Activated gamma-delta T cell (primary cell): ENCODE measurements at places on chromosomes 7 and 10.
A peak's percentile ranks its signal among the peaks of the same experiment; 100 is the strongest.

- no peak for DNase-seq
Measured at GRCh38 chr7:138665669-138666140, 35.5 kb downstream of the SVOPL start.

- no peak for DNase-seq
Measured at GRCh38 chr10:88388324-88388723, 194.8 kb downstream of the RNLS start.

GRCh38 chr7:69577221-69577620, 21.1 kb upstream of the AUTS2 start:
- DNase-seq, result no peak

GRCh38 chr7:45606050-45606449, 31.9 kb downstream of the ADCY1 start:
- DNase-seq, result no peak

DNA sequence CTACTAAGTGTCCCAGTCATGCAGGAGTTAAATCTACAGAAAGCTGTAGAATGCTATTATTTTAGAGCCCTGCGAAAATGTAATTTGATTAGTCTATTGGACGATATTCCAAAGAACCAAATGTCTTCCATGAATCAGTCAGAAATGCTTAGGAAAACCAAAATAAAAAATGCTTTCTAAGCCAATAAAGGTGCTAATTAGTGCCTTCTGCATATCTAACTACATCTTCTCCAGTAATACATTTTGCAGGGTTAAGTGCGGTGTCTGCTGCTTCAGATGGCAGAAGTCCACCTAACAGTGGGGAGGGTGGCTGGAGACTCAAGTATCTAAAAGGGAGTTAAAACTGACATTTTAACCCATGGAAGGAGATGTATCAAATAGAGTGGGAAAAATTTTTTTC, 50.1 kb downstream of the ITPRID1 start:
- DNase-seq, result no peak

- peak; percentile 25 for DNase-seq
Measured at GRCh38 chr10:45418849-45419675, 45.0 kb downstream of the ALOX5 start.

- DNase-seq, result no peak
Measured at GRCh38 chr10:104339469-104340110, 1.3 kb upstream of the ITPRIP start.

DNA sequence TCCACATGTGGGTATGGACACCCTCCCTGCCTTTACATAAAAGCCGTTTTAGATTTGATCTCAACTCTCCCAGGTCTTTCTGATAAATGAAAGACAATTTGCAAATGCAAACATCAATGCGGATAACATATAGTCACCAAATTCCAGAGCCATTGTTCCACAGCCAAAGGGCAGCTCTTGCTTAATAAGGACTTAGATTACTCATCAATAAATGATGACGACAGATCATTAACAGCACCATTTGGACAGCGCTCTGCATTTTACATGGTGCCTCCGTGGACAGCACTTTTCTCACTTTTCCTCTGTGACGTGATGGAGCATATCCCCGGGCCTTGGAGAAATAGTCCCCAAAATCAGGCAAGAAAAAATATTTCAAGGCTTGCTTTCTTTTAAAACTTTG, 370.3 kb upstream of the CELF2 start:
- DNase-seq, result no peak

- no peak for DNase-seq
Measured at GRCh38 chr10:15113766-15114165, 16.6 kb downstream of the RPP38 start.

DNA sequence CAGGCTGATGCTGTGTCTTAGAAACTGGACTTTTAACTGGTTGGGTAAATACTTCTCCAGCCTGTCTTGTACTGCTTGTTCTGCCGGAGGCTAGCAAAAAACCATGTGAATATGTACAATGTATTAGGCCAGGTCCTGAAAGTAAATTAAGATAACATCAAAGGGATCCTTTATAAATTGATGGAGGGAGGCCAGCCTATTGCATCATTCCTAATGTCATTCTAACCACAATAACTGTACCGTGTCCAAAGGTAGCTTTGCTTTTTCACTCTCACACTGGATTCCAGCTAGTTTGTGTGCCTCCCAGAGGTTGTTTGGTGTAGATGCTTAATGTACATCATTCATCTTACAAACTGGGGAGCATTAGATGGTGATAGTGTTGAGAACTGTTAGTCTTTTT, 91.2 kb upstream of the SEM1 start:
- DNase-seq, result no peak

DNA sequence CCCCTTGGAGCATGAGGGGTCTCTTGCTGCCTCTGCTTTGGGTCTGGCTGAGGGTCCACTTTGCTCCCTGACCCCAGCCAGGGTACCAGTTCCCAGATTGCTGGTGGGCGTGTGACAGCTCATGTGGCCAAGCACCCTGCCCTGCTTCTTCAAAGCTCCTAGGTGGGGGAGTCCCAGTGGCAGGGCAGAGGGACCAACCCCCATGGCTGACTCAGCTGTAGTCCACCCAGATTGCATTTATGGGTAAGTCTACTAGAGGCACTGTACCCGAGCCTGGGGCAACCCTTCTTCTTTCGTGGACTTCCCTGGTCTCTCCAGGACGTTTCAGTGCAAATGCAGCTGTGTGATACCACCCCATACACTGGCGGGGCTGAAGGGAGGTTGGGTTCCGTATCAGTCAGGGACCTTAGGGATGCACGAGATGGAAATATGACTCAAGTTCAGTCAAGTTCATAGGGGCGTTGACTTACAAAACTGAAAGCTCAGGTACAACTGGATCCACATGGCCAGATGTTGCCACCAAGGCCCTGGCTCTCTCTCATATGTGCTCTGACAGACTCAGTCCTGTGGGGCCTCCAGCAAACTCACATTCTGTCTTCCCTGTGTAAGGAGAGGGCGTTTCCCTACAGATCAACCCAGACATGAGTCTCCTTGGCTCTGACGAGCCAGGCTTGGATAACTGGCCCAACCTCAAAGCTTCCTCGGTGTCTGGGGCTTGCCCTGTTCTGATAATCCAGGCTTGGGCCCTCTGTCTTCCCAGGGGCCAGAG, 13.6 kb downstream of the PTPRE start:
- no peak for DNase-seq

GRCh38 chr7:105741982-105742381, 134.4 kb downstream of the ATXN7L1 start:
- no peak for DNase-seq

- no peak for DNase-seq
Measured at GRCh38 chr7:12517451-12517850, 53.1 kb upstream of the SCIN start.
